ENCODE measurements at places on chromosomes 7 and 10. TPM values are rescaled to one million over a fixed set of nuclear protein-coding genes. Genes with fewer than 3 reads are reported as not detected.

DNA sequence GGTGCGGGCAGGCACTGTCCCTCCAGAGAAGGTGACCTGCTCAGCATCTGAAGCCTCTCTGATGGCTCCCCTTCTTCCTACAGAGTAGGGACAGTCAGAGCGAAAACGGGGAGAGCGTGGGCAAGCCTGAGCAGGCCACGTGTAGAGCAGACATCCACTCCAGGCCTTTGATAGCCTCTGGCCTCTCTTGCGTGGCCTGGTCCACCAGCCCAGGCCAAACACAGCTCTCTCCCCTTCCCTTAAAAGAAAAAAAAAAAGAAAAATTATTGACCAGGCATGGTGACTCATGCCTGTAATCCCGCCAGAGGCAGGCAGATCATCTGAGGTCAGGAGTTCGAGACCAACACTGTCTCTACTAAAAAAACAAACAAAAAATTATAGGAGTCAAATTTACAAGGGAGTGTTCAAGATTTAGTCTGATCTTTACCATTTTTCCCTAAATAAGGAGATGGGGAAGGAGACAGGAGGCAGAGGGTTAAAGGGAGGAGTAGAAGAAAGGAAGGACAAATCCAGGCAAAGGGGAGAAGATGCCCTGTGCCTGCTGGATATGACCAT, 84.8 kb downstream of the PLXNA4 start:
- no peak for DNase-seq

METTL27 gene
- total RNA-seq = not detected

INHBA gene
- total RNA-seq = 1.7 TPM

DNA sequence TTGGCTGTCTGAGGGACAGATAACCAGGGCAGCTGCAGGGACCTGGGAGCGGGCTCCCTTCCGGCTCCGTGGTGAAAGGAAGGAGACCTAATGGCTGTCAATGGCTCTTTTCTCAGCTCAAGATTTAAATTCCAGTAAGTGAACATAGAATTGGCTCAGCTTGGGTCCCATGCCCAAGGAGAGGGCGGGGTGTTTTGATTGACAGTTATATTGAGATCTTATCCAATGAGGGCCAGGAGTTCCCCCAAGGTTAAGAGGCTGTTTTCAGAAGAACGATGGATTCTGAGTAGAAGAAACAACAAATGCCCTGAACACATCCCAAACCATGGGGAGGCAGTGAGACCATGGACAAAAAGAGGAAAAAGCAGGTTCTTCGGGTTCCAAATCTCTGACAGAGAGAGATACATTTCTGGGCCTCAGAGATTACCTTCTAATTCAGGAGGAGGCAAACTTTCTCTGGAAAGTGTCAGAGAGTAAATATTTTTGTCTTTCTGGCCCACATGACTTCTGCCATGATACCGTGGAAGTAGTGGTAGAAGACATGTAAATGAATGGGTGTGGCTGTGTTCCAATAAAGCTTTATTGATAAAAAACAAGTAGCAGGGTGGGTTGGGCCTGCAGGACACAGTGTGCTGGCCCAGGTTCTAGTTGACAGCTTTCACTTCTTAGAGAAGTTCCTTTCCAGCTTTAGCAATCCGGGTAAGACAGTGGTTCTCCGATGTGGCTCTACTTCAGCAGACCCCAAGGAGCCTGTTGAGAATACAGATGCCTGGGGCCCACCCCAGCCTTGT, 219.6 kb downstream of the RPS24 start:
- no peak for DNase-seq

- DNase-seq = no peak
Measured at GRCh38 chr10:32204606-32205005, 142.4 kb downstream of the EPC1 start.

GRCh38 chr7:2248984-2249694, 7.1 kb downstream of the NUDT1 start:
- no peak for DNase-seq

DNA sequence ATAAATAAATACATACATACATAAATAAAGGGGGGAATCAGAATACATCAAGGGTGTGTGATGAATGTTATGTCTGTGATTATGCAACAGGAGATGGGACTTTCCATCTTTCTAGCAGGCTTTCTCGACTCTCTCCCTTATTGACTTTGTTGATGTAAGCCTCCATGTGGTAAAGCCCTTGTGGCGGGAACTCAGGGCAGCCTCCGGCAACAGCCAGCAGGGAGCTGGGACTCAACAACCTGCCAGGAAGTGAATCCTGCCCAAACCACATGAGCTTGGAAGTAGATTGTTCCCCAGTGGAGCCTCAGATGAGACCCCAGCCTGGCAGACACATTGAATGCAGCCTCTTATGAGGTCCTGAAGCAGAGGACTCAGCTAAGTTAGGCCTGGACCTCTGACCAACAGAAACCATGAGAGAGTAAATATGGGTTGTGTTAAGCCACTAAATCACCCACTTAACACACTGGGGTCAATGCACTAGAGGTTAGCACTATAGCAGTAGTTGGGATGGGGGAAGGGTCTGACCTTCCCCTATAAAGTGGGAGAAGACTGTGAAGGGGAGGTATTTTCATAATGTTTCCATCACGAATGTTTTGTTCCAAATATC, 104.0 kb downstream of the JCAD start:
- DNase-seq = no peak

OLAH gene
- 1.1 TPM for total RNA-seq

GRCh38 chr7:41855798-41856197, 152.9 kb upstream of the INHBA start:
- no peak for DNase-seq

- no peak for DNase-seq
Measured at GRCh38 chr7:16933296-16934279, 51.8 kb upstream of the AGR3 start.

- DNase-seq = peak; percentile 22
Measured at GRCh38 chr7:150897502-150898474, 45.5 kb downstream of the AOC1 start.

DNA sequence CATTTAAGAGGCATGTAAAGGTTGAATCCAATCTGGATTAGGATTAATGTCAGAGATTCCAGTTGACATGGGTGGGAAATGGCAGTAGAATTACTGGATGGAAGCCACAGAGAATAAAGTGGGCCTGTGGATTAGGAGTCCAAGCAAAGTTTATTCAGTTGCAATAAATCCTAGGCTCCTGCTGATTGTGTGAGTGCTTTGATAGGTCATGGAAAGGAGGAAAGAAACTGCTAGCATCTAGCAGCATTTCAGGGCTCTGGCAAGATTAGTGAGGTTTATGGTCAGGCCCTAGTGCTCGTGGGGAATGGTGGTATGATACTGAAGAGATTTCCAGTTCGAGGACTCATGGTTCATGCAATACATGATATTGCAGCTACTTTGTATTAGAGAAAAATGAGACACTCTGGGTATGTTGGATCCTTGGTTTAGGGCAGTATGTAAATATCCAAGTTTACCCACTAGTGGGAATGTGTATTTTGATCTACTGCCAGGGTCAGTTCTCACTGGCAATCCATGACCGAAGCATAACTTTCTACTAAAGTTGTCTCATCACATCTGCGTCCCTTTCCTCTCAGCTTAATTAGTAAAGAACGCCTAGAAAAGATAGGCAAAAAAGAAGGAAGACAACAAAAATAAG, 235.0 kb downstream of the SUGCT start:
- DNase-seq = no peak

DNA sequence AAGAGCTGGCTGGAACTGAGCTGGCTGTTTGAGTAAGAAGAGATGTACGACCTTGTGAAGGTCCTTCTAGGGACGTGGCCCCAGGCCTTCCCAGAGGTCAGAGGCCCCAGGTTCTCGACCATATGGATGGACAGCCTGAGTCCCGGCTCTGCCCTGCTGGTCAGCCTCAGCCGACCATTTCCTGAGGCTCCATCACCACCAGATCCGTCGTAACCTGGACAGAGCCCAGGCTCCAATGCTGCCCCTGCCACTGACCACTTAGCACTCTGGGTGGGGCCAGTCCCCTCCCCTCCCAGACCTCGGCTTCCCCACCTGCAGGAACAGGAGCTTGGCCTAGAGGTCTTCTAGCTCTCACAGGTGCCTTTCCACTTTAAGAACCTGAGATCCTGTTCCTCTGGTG, 10.6 kb upstream of the INMT start:
- no peak for DNase-seq

CRYGN gene
- 0.13 TPM for total RNA-seq

PPA1 gene
- total RNA-seq = 322 TPM

- peak; percentile 29 for DNase-seq
Measured at GRCh38 chr10:116947841-116948529, 57.0 kb downstream of the SHTN1 start.

DNA sequence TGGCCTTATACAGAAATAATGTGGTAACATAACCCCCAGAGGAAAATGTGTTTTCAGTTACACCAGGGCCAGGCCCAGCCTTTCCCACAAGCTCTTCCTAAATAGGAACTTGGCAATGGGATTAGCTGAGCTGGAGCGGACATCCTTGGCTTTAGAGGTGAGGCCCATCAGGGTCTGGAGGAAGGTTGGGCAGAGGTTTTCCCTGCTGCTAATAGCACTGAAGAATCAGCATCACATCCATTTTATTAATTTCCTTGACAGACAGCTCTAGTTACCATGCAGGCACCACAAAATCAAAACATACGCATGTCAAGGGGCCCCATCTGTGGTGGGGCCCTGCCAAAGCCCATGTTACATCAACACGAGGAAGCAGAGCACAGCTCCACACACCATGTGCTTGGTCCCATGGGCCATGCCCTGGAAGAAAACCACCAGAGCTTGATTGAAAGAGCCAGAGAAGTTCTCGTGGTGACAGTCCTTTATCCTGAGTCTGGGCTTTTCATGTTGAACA, 566.6 kb downstream of the KCNMA1 start:
- DNase-seq = no peak

- DNase-seq = no peak
Measured at GRCh38 chr10:114083040-114083439, 39.4 kb downstream of the ADRB1 start.

GRCh38 chr7:139718141-139718540, 59.7 kb downstream of the HIPK2 start:
- DNase-seq = no peak

ENKUR gene
- 0.17 TPM for total RNA-seq

GRCh38 chr7:4958477-4959301, at the start of gene MMD2:
Gene MMD2 (minus strand): TSS chr7:4959187. CDS start chr7:4959017, 170 bp downstream.
- DNase-seq = no peak

ANKRD7 gene
- 4.2 TPM for total RNA-seq
